ENCODE measurements at places on chromosomes 5 and 9.

DNA sequence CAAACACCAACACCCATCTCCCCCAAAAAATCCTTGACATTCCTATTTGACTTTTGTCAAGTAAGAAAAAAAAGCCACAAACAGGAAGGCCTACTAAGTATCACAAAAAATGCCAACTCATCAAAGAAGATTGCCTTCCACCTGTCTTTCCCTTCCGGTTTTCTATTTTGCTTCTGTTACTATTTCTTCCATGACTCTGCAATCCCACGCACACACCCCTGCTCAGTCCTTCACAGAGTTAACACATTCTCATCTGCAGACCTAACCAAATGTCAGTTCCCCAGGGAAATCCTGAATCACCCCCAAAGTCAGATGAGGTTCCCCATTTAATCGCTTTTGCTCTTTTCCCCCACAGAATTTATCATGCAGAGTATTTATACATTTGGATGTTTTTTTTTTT lies 15.1 kb downstream of the LPAR1 start:
- DNase-seq, result no peak

DNA sequence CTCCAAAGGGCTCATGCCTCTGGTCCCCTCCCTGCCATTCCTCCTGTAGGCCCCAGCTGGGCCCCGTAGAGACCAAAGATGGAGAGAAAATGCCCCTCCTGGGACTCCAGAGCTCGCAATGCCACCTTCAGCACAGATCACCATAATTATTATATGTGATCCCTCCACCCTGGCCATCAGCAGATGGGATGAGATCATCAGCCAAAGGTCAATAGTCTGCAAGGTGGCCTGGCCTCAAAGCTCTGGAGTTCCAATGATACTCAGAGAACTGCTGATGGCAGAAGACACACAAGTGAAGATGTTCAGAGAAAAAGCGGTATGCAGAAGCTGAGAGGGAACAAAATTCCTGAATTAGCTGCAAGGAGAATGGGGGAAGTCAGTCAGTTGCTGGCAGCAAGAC lies 5.0 kb downstream of the RPP25L start:
- no peak for DNase-seq

GRCh38 chr5:34586117-34586885 lies 69.8 kb upstream of the RAI14 start:
- no peak for DNase-seq

DNA sequence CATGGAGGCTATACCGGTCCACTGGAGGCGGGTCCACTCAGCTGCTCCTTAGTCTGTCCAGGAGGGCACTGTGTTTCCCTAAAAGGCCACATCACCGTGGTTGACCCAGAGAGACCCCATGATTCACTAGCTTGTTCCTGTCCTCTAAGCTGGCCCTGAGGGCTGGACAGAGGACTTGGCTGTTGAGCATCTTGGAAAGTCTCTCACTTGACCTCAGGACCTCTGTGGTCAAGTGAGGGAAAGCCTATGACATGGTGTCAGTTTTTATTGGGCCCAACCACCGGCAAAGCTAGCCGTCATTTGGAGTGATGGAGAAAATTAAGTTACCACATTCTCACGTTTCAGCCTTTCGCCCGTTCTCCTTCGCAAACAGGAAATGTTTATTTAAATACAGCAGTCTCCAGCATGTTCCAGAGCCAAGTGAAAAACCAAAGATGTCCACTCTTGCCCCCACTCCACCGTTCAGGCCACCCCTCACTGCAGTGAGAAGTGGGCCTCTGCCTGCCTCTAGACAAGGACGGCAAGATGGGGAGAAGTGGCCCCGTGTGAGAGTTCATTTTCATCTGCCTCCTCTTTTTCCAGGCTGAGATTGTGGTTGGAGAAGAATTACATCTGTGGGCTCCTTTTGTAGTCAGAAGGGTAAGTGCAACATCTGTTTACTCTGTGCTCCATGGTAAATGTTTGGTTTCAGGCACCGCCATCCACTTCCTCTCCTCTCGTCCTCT lies 4.4 kb downstream of the SLIT3 start:
- DNase-seq, result no peak

- DNase-seq, result no peak
Observed at GRCh38 chr5:176534640-176535039, 2.6 kb downstream of the RNF44 start.

DNA sequence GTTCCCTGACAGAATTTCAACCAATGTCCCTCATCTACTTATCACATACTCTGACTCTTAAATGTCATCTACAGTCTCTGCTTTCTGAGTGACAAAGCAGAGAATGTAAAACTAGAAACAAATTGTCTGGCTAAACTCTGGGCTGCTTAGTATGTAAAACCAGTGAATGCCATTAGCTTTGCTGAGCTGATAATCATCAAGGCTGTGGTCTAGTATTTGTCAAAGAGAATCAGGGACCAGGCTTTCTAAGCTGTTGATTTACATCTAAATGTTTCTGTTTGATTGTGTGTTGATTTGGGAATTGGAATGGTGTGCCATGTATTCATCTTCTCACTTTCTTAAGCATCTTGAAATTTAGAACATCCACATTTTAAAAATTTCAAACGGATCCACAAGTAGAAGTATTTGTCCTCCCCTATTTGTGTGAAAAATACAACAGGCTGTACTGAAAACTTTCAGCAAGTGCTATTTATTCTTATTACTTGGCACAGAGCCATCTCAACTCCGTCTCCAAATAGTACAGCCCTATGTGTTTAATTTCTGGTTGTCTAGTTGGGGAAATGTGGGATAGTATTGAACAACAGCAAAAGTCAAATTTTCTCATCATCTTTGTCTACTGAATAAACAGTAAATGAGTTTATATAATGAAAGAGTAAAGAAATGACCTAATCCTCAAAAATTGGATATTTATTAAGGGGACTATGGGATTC lies 251.5 kb downstream of the KCTD16 start:
- no peak for DNase-seq
